Liver (tissue), 10 donors: ENCODE measurements at places on chromosomes 5 and 9.

DNA sequence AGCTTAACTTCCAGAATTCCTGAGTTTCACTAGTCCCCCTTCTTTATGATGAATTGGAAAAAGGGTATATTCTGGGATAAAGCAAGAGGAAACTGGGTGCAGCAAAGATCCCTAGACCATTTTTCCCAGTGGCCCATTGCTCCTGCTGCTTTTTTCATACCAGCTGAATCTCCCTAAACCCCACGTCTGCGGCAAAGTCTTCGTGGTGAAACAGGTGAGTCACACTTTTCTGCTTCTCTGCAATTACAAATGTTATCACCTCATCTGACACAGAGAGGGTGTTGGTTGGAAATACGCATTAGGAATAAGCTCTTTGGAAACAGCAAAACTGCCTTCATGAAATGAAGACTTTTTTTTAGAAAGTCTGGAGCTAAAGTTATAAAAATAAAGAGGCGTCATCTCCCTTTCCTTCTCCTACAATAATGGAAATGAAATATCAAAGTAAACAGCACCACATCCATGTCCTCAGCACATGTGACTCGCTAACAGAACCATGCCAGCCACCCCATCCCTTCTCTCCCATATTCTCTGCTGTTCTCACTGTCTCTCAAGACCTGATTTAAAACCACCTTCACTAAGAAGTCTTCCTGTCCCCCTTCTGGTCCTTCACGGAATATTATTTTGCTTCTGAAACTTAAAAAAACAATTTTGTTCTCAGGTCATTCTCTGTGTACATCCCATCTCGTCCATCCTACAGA, 39.5 kb upstream of the GLRX start:
- DNase-seq: peak; percentile 8

DNA sequence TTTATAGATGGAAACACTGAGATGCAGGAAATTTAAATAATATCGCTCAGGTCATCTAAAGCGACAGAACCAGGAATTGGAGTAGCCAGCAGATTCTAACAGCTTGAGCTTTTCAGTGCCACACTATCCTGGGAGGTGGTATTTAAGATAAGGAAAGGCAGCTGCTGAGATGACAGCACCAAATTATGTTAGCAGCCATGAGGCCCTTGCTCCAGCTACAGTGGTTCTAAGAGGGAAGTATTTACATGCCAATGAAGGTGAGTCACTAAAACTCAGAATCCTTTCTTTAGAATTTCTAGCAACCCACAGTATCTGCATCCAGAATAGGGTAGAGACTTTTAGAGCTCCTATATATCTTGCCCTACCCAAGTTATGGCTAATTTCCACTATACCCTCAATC, 127.0 kb upstream of the VLDLR start:
- DNase-seq: no peak

DNA sequence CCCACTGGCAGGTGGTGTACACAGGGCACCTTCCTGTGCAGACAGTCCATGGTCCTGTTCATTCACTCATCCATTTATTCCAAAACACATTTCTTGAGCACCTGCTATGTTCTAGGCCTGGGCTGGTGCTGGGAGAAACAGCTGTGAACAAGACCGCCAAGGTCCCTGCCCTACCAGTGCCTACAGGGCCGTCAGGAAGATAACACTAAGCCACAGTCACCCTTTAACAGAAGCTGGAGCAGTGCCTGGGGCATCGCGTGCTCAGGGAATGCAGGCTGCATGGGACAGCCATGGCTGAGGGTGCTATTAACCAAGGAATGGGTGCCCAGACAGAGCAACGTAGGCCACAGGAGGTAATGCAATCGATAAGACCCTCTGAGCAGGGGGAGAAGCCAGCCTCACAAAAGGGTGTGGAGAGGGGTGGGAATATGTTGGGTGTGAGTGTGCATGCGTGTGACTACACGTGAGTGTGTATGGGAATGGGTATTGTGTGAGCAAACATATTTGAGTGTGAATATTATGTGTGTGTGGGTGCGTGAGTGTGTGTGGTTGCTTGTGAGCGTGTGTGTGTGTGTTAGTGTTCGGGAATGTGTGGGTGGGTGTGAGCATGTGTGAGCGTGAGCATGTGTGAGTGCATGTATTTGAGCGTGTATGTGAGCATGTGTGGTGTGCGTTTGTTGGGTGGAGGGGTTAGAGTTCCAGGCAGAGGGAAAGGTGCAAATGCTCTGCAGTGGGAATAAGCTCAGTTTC, 19.1 kb downstream of the DUSP1 start:
- no peak for DNase-seq

DNA sequence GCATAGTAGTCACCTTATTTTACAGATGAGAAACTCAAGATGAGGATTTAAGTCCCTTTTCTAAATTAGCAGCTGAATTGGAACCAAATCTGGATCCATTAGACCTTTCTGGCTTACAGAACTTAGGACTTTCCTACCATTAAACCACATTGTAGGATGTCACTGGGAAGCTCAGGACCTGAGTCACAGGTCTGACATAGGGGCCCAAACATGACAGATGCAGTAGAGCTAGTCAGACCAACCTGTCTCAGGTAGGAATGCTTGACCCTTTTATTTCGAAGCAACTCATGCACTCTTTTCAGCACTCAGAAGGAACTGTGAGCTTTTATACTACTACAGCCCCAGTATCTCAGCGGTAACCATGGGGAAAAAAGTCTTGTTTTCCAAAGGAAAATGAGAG, 2.6 kb downstream of the RAB24 start:
- DNase-seq: no peak

DNA sequence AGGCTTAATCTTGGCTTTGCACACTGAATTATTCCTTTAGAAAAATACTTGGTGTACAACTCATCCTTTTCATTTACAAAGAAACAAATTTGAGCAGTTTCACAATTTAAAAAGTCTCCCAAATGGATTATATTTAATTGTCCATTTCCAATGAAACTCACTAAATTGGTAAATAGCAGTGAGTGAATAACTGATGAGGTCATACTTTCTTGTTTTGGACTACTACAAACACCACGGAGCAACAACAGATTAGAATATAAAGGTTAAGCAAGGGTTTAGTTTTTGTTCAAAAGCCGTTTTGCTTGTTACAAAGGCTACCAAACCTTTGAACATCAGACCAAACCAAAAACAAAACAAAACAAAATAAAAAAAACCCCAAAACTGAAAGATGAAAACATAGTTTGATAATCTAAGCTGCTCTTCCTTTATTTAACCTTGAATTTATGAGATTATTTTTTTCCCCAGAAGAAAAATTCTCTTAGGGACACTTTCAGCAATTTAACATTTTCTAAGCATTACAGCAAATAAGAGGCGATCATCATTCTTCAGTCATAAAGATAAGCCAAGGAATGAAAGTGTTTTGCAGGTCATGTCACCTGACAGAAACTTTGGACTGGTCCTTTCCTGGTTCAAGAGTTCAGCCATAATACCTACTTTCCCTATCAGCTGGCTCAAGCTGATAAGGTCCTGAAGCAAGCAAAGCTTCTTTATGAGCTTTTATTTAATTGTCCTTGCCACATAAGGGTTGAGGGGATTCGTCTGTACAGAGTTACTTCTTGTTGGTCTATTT, 99.7 kb upstream of the CDKN2B start:
- no peak for DNase-seq

- DNase-seq: no peak
These were observed 53.9 kb downstream of the OSTF1 start for GRCh38 chr9:75142202-75142601.

GRCh38 chr5:149434162-149435014, 55.3 kb upstream of the IL17B start:
- peak; percentile 68 for DNase-seq

DNA sequence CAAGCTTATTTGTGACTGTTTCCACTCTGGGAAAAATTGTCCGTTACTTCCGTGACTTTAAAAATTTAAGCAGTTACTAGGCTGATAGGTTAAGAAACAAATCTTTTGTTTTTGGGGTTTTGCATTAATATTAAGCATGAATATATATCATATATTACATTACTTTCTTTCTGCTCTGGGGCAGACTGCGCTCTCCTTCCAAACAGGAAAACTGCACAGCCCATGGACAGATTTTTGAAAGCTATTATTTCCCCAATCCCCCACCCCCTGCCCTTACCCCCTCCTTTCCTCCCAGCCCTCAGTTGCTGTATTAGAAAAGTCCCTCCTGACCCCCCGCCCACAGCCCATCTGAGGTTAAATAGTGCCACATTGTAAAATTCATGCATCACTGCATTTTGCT, 50.4 kb downstream of the G3BP1 start:
- no peak for DNase-seq

DNA sequence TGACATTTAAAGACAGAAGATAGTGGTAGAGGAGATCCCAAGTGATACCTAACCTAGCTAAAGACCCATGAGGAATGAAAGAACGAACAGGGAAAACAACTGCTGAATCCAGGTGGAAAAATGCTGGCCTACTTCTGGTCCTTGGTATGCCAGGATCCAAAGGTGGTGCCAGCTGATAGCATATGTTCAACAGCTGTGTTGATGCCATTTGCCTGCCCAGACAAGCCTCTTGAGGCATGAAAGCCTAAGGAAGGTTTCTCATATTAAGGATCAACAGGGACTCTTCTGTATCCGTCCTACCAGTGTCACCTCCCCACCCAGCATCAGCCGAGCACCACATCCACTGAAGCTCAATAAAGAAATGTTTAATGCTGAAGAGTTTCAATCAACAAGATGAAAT, 225.7 kb upstream of the DMRT1 start:
- DNase-seq: no peak
